ENCODE measurements at places on chromosomes 6 and 20. TPM values are rescaled to one million over a fixed set of nuclear protein-coding genes. Genes with fewer than 3 reads are reported as not detected.
A peak's percentile ranks its signal among the peaks of the same experiment; 100 is the strongest.

DNA sequence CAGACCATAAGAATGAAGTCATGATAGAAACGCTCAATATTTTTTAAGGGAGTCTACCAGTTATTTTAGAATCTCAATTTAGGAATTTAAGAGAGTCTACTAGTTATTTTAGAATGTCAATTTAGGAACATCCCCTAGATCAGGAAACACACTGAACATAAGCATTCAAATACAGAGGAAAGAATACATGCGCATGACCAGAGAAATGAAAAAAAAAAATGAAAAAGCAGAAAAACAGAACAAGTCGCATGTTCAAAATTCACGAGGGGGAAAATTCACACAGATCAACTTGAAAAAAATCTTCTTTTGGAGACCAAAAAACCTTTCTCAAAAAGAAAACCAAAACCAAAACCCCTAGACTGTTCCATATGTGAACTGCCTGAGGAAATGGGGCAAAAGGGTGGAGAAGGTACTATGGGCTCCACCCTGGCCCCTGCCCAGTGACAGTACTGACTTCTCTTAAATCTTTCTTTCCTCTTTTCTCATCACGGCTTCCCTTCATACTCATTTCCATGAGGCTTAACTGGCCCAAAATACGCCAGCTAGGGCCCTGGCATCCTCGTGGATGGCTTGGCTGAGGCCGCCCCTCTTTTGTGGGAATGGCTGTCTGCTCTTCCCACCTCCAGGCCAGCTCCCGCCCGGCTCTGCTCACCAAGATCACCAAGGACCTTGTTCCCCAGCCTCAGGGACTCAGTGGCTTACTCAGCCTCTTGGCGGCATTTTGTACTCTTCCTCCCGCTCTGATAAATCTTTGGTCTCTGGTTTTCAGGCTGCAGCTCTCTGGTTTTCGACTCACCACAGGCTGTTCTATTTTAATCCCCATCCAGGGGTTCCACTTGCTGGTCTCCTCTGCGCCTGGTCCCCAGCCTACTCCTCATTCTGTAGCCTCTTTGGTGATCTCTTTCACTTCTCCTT is 11.2 kb downstream of the ZBTB2 start:
- H3K27ac ChIP-seq: no peak overlapping the region
- no peaks in the 10 kb centered on the region for H3K36me3 ChIP-seq
- DNase-seq: peak; percentile 25
- H3K4me1 ChIP-seq: peaks cover 20% of the 10 kb centered on the region
- no peak overlapping the region for H3K4me3 ChIP-seq

LIN28B gene
- not detected for total RNA-seq

- no peak overlapping the region for H3K4me3 ChIP-seq
- H3K4me1 ChIP-seq: no peaks in the 10 kb centered on the region
- H3K36me3 ChIP-seq: no peaks in the 10 kb centered on the region
- no peaks in the 10 kb centered on the region for H3K27me3 ChIP-seq
- H3K27ac ChIP-seq: no peak overlapping the region
- no peak for DNase-seq
Measured at GRCh38 chr6:143882401-143882930, 18.2 kb downstream of the ZC2HC1B start.

DNA sequence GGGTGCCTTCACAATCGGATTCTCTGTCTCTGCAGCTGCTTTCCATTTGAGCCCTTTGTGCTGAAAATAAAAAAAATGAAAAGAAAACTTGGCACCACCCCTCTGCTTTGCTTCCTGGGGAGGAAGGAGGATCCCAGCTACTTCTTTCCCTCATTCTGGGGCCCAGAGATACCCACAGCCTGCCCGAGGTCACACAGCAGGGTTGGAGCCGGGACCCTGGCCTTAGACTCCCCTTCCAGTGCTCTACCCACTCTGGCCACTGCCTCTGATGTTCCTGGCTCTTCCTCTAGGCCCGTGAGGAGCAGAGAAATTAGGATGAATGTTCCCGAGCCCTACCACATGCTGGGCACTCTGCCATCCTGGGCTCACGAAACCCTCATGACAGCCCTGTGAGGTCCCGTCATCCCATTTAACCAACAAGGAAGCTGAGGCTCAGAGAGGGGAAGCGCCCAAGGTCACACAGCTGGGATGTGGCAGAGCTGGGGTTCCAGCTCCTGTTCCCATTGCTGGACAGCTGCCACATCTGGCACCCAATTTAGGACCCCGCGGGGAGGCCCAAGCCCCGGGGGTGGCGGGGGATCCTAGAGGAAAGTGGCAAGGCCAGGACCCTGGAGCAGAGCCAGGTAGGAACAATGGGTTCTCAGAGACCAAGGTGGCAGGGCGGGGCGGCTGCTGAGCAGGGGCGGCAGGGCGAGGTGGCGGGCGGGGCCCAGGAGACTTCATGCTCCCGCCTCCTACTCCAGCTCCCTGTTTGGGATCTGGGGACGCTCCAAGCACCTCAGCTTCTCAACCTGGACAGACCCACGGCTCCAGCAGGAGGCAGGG is 76.6 kb downstream of the CEBPB start:
- no peak overlapping the region for H3K4me3 ChIP-seq
- no peaks in the 10 kb centered on the region for H3K27me3 ChIP-seq
- peaks cover 6% of the 10 kb centered on the region for H3K4me1 ChIP-seq
- no peak overlapping the region for H3K27ac ChIP-seq
- DNase-seq: peak; percentile 77
- H3K36me3 ChIP-seq: no peaks in the 10 kb centered on the region

CRISP3 gene
- total RNA-seq: not detected

DNA sequence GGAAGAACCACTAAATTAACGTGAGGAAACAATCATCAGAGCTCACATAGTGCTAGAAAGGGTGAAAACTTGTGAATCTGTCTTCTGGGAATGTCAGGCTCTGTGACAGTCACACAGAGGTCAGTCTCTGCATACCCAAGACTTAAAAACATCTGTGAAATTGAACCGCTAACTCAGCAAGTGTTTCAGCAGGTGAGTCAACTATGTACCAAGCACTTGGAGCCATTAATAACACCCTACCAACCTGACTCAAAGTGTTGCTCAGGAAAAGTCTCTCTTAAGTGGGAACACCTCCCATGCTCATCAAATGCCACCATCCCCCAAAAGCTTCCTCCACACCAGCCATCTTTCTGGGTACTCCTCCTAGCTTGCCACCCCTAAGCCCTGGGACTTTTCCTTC is 92.3 kb upstream of the CARMIL1 start:
- H3K27ac ChIP-seq: no peak overlapping the region
- no peak for DNase-seq
- no peak overlapping the region for H3K4me3 ChIP-seq
- H3K4me1 ChIP-seq: no peaks in the 10 kb centered on the region
- H3K36me3 ChIP-seq: no peaks in the 10 kb centered on the region

TCFL5 gene
- 4.4 TPM for total RNA-seq

- H3K27ac ChIP-seq: no peak overlapping the region
- peak overlapping the region; percentile 92 for H3K4me3 ChIP-seq
- H3K36me3 ChIP-seq: no peaks in the 10 kb centered on the region
- no peaks in the 10 kb centered on the region for H3K27me3 ChIP-seq
- DNase-seq: no peak
Measured at GRCh38 chr6:139030228-139030963, 1.9 kb downstream of the ABRACL start.

GRCh38 chr6:29489286-29489685 is 1.5 kb upstream of the MAS1L start:
- no peaks in the 10 kb centered on the region for H3K36me3 ChIP-seq
- H3K4me1 ChIP-seq: no peaks in the 10 kb centered on the region
- no peak for DNase-seq
- H3K27me3 ChIP-seq: no peaks in the 10 kb centered on the region
